Pancreas (tissue), 10 donors: ENCODE measurements at places on chromosomes 3 and 15. TPM values are rescaled to one million over a fixed set of nuclear protein-coding genes. Genes with fewer than 3 reads are reported as not detected.

DNA sequence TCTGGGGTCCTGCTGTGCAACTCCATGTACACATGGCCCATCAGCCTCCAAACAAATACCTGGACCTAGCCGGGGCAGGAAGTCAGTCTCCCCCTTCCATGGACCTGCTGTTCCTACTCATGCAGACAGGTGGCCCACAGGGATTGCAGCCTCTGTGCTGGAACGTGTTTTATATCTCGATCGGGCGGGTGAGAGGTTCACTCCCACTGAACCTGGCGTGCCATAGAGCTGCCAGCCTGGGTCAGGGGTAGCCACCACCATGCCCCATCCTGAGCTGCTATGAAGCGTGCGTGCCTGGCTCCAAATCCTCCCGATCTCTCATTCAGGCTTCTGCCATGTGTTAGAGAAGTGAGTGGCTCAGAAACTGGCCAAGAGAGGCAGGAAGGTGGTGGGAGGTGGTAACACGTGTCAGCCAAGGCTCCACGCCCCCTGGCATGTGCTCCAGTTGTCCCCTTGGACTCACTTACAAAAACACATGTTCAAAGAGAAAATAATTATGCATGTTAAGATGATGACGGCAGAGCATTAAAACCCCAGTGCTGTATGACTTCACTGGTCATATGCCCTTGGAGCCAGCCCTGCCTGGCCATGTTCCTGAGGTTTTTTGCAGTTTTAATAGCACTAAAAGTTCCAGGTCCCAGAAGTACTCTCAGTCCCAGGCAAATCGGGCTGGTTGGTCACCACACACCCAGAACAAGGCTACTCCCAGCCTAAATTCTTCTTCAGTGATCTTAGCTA, 30.6 kb downstream of the CTSH start:
- H3K36me3 ChIP-seq, result no peaks in the 10 kb centered on the region
- H3K4me3 ChIP-seq, result no peak overlapping the region
- DNase-seq, result no peak
- H3K27ac ChIP-seq, result no peak overlapping the region
- peaks cover 7% of the 10 kb centered on the region for H3K4me1 ChIP-seq

The SLC9C1 gene
- total RNA-seq, result not detected

The GOLGA8N gene
- total RNA-seq, result 18.7 TPM

DNA sequence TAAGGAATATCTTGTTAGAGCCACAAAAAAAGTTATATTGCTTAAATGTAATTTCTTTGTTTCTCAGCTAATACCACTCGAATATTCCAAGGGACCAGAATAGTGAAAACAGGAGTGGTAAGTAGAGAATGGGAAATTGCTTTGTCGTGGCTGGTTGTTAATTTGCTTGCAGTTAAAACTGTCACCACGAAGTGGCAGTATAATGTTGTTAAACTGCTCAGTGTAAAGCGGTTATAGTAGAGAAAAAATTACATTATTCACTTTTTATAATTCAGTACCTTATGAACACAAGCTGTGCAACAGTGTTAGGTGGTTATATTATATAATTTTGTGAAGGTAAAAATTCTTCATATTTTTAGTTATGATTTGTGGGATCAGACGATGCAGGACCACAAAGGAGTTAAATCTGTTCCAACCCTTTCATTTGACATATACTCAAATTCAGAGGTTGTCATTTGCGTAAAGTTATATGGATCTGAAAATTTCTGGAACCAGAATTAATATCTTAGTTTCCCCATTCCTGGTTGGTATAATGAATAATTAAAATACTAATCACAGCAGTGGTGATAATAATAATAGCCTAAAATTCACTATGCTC, 171.8 kb downstream of the FEZF2 start:
- no peaks in the 10 kb centered on the region for H3K36me3 ChIP-seq
- no peak overlapping the region for H3K4me3 ChIP-seq
- no peaks in the 10 kb centered on the region for H3K4me1 ChIP-seq
- H3K27me3 ChIP-seq, result no peaks in the 10 kb centered on the region
- H3K27ac ChIP-seq, result no peak overlapping the region

DNA sequence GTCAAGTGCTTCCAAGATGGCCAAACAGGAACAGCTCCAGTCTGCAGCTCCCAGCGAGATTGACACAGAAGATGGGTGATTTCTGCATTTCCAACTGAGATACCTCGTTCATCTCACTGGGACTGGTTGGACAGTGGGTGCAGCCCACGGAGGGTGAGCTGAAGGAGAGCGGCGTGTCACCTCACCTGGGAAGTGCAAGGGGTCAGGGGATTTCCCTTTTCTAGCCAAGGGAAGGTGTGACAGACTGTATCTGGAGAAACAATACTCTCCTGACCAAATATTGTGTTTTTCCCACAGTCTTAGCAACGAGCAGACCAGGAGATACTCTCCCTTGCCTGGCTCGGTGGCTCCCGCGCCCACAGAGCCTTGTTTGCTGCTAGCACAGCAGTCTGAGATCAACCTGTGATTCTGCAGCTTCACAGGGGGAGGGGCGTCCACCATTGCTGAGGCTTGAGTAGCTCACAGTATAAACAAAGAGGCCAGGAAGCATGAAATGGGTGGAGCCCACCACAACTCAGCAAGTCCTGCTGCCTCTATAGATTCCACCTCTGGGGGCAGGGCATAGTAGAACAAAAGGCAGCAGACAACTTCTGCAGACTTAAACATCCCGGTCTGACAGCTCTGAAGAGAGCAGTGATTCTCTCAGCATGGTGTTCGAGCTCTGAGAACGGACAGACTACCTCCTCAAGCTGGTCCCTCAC, 293.5 kb upstream of the SUCLG2 start:
- H3K27ac ChIP-seq, result no peak overlapping the region
- H3K4me1 ChIP-seq, result no peaks in the 10 kb centered on the region
- H3K36me3 ChIP-seq, result no peaks in the 10 kb centered on the region
- no peak overlapping the region for H3K4me3 ChIP-seq
- no peak for DNase-seq
- H3K27me3 ChIP-seq, result no peaks in the 10 kb centered on the region

DNA sequence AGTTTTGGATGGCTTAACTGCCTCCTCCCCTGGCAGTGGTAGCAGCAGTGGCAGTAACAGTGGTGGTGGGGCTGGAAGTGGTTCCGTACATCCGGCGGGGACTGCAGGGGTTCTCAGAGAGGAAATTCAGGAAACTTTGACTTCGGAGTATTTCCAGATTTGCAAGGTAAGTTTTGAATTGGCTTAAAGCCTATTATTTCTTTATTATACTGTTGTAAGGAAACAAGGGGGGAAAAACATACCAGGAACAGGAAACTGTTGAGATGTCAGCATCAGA, 1.5 kb downstream of the STXBP5L start:
- peak overlapping the region; percentile 58 for H3K4me3 ChIP-seq
- no peaks in the 10 kb centered on the region for H3K36me3 ChIP-seq
- no peak overlapping the region for H3K27ac ChIP-seq
- DNase-seq, result no peak
- H3K4me1 ChIP-seq, result peaks cover 5% of the 10 kb centered on the region
